Fibroblast of the aortic adventitia (primary cell): ENCODE measurements at places on chromosomes 2 and 18.

DNA sequence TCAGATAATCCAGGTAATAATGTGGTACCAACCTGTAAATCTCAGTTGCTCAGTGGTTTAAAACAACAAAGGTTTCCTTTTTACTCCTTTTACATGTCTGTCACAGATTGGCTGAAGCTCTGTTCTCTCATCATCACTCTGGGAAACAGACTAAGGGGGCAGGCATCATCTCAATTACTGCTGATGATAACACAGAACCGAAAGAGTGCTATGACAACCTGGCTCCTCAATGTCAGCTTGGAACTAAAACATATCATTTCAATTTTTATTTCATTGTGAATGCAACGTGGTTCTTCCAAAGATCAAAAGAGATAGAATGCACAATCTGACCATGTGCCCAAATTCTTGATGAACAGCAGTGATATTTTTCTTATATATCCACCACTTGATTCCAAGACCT, 1315.0 kb upstream of the CDH2 start:
- DNase-seq: no peak

DNA sequence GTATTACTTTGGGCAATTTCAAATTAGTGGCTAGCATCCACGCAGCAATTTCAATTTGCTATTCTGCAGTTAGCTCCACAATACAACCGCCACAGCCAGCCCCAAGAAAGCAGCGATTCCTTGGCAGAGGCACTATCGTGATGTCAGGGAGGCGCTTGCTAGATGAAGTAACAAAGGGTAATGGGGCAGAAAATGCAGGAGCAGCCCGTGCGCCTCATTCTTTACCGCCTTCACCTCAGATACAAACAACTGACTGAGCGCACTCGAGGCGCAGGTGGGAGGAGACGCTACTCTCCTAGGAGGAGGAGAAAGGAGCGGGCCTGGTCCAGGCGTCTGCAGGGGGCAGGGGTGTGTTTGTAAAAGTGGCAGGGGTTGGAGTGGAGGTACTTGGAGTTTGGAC, 76.9 kb upstream of the ASB18 start:
- no peak for DNase-seq

DNA sequence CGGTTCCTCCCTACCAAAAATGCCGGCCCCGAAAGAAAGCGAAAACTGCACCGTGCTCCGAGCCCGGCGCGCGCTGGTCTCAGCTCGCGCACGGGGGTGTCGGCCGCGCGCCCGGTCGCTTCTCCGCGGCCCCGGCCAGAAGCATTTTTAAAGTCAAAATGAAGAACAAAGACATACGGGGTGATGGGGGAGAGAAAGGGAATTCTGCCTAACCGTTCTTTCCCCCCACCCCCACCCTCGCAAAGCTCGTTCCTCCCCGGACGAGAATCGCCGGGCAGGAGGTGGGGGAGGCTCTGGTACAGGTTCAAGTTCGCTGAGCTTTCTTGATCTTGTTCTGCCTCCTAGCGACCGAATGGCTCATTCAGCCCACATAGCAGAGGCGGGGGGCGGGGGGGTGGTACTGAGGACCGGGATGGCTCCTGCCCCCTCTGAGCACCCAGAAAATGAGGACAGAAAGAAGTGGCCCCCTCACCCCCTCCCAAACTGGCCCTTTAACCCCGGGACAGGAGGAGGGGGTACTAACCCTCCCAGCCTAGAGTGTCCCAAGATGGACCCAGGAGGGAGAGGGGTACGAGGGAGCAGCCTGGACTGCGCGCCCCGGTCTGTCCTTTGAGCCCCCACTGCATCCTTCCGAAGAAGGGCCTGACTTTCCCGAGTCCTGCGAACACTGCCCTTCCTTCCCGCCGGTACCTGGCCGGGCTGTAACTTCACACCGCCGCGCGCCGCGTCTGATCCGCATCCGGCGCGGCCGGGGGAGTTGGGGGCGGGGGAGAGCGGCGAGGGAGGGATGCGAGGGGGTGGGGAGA, 3.1 kb downstream of the BCL11A start:
- peak; percentile 66 for DNase-seq

GRCh38 chr18:73645160-73645715, 502.4 kb downstream of the FBXO15 start:
- peak; percentile 23 for DNase-seq

GRCh38 chr18:46625069-46625468, 32.0 kb downstream of the LOXHD1 start:
- no peak for DNase-seq

- no peak for DNase-seq
Observed at GRCh38 chr18:78319264-78319663, 660.4 kb upstream of the SALL3 start.

GRCh38 chr18:3747176-3747973, 297.4 kb downstream of the TGIF1 start:
- DNase-seq: peak; percentile 97

- no peak for DNase-seq
Observed at GRCh38 chr2:195961873-195962272, 106.8 kb downstream of the DNAH7 start.

DNA sequence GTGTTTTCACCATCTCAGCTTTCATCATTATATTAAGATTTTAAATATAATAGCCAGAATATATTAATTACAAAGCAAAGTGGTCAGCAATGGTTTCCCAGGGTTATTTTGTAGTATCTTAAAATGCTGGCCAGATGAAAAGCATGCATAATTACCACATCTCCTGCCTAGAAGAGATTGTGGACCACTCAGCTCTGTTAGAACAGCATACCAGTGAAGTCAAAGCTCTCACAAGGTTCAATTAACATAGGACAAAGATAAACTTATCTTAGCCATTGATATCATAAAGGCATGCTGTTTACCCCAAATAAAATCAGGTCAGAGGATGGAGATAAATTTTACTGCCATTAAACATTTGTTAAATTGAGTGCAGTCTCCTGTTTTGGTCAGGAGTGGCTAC, 19.3 kb upstream of the PDE1A start:
- peak; percentile 6 for DNase-seq

DNA sequence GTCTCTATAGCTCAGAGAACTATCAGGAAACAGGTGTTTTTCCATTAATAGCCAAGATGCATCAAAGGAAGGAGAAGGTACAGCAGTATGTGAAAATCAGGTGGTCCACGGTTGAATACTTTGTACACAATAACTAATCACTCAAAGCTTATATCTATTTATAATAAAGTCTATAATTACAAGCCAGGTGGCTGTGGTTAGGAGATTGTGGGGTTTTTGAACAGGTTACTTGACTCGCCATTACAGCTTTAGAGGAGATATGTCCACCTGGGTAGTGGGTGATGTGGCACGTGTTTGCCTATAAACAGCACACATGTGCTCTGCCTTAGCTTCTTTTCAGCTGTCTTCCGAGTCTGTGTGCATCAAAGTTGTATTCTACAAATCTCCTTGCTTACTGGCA, 892.2 kb upstream of the ZEB2 start:
- DNase-seq: no peak
